ENCODE measurements at places on chromosomes 3 and 15.

DNA sequence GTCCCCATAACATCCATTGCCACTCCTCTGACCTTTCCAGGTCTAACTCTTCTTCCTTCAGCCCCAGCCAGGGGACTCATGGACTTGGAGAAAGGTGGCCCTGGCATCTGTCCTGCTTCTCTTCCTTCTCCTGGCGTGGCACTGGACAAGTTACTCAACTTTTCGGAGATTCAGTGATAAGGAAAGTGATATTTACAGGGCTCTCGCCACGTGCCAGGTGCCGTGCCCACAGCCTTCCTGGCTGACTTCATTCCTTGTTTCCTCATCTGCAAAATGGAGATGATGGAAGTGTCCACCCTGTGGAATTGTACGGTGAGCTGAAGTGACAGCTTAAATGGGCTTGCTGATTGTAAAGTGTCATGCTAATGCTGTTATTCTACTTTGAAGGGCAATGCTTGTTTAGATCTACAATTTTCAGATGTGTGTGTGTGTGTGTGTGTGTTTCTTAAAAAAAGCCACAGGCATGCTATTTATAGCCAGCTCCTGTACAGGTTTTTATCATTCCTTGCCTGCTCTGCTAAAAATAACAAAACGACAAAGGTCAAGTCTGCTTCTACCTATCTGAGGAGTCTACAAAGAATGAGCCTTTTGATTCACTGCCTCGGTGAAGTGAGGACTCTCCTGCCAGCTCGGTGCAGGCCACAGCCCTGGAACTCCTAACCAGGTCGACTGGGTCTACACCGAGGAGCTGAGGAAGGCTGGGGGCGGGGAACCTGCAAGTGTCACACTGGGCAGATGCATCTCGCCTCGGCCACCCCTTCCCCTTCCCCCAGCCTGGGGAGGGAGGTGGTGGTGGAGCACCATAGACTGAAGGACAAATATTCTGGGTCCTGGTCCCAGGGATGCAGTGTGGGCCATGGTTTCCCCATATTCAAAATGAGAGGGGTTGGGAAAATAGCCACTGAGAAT, 11.4 kb upstream of the ATP2B2 start:
- DNase-seq, result no peak

DNA sequence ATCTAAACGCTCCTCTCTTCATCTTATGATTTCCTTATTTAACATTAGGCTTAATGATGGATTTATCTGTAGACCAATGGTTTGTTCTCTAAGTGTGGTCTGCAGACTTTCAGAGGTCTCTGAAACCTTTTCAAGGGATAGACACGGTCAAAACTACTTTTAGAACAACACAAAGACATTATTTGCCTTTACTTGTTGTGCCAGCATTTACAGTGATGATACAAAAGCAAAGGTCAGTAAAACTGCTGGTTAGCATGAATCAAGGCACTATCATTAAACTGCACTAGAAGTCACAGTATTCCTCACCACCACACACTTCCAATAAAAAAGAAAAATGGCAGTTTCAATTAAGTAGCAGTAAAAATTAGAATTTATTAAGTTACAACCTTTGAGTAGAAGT, 24.4 kb upstream of the IGDCC4 start:
- DNase-seq, result no peak

DNA sequence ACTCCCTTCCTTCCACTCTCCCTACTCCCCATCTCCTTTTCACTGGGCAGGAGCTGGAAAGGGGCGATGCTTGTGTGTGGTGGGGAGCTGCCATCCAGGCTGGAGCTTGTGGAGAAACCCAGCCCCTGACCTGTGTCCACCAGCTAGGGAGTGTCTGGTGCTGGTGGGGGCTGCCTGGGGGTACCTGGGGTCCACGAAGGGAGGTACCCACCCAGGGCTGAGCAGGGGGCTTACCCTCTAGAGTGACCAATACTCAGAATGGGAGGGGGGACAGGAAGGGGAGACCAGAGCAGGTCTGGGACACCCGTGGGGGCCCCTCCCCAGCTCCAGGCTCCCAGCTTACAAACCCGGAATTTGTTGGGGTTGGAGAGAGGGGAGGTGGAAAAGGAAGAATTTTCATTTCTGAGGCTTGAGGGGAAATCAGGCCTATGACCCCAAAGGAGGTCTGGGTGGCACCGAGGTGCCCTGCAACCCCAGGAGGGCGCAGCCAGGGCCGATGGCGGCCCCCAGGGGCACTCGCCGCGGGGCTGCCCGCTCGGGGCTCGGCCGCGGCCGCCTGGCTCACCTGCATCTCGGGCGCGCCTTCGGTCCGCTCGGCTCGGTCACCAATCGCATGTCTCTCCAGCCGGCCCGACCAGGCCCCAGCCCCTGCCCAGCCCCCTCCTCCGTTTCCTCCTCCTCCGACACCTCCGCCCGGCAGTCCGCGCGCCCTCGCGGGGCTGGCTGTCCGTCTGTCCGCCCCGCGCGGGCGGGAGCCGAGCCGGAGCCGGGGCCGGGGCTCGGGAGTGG, 773 bp downstream of the LINGO1 start:
- no peak for DNase-seq

DNA sequence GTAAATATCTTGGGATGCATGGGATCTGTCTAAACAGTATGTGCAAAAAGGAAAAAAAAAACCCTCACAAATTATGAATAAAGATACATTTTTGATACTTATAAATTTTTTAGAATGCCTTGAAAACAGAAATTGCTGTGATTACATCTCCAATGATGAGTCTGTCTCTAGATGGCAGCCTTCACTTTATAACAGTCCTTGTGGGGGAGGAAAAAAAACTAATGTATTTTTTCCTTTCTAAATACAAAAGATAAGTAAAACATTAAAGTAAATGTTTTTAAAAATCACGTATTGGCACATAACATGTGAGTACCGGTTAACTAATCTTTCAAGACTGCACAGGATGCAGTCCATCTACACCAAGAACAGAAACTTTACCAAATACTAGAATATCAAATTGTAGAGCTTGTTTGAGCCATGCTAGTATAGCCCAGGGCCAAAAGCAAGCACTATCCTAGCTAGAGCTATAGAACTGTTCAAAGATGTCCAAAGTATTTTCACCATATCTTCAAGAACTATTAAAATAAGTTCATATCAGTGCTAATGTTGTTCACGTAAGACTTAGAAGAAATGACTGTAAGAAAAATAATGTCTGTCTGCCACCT, 206.4 kb downstream of the STAG1 start:
- DNase-seq, result no peak

- DNase-seq, result no peak
These were observed 22.3 kb upstream of the C2CD4B start for GRCh38 chr15:62187425-62187824.

GRCh38 chr15:31434588-31435260, 108.1 kb downstream of the KLF13 start:
- peak; percentile 79 for DNase-seq

GRCh38 chr3:33278163-33278562, 921 bp downstream of the FBXL2 start:
- DNase-seq, result no peak

- no peak for DNase-seq
These were observed 24.3 kb upstream of the KPNA1 start for GRCh38 chr3:122538956-122539490.

- DNase-seq, result no peak
These were observed 146.9 kb upstream of the SEMA6D start for GRCh38 chr15:47570451-47570850.

DNA sequence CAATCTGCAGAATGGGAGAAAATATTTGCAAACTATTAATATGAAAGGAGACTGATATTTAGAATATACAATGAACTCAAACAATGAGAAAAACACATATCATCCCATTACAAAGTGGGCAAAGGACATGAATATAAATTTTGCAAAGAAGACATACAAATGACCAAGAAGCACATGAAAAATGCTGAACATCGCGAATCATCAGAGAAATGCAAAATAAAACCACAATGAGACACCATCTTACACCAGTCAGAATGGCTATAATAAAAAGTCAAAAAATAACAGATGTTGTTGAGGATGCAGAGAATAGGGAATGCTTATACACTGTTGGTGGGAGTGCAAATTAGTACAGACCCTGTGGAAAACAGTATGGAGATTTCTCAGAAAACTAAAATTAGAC, 83.6 kb downstream of the RAP2B start:
- DNase-seq, result no peak

GRCh38 chr3:18071833-18072232, 329.4 kb upstream of the TBC1D5 start:
- no peak for DNase-seq

DNA sequence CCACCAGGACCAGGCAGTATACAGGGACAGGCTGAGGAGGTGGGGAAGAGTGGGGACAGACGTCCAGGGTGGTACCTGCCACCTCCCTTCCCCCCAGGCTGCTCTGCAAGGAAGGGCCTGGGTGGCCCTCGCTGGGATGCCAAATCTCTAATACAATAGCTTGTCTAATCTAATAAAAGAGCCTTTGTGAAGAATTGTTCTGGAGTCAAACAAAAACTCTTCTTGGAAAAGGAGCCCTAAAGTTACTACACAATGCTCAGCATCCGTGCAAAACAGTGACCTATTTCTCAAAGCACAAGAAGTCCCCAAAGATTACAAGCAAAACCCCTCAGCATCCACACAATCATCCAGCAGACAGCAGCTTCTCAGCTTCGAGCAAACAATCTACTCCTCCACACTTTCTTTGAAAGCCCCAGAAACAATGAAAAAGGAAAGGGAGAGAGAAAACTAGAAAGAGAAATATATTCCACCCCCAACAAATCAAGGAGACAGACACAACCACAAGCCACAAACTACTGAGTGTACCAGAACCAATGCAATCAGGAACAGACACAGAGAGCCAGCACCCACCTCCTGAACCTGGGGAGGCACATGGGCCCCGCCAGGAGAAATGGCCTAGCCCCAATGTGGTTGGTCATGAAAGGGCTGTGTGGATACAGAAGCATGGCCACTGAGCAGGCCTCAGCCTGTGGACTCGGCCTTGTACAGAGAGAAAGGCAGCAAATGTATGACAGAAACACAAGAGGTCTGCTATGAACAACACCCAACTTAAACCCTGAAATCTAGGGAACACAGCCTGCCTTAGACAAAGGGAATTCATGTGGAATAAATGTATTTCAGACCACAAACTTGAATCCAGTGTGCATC, 177.1 kb upstream of the CHRNA7 start:
- DNase-seq, result no peak

GRCh38 chr3:177823701-177824189, 626.5 kb upstream of the TBL1XR1 start:
- no peak for DNase-seq

- no peak for DNase-seq
These were observed 390.6 kb upstream of the CFAP20DC start for GRCh38 chr3:59440285-59441028.

- DNase-seq, result no peak
These were observed 32.2 kb downstream of the SLC41A3 start for GRCh38 chr3:126051741-126052140.

- DNase-seq, result no peak
These were observed 688 bp downstream of the XPC start for GRCh38 chr3:14177580-14178246.

DNA sequence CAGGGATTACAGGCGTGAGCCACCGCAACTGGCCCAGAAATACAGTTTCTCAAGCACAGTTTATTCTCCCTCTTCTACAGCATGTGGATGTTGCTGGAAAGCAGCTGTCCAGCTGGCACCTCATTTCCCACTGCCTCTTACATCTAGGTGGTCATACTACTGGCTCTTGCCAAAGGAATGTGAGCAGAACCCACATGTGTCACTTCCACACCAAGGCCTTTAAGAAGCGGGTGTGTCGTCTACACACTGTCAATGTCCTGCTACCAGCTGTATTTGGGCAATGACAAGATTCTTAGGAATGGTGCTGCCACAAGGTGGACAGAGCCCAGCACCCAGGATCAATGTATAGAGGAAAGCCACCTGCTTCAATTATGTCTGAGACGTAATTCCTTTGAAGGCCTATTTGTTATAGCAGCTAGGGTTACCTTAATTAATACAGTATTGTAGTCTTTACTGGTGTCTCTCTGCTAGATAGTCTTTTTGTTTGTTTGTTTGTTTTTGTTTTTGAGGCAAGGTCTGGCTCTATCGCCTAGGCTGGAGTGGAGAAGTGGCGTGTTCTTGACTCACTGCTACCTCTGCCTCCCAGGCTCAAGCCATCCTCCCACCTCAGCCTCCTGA, 15.1 kb upstream of the RAB7A start:
- DNase-seq, result no peak

DNA sequence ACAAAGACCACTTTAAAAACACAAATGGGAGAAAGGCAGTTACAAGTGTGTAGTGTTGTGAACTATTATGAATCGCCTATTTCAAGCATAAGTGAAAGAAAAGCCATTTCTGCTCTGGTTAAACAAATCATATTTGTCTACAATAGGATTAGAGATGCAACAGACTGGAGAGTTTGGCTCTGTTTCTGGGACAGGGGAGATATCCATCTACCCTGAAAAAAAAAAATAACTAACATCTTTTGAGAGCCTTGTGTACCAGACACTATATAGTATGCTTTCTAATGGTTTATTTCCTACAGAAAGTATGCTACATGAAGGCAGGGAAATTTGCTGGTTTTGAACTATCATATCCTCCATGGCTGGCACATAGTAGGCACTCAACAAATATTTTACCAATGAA, 106.7 kb upstream of the FHIT start:
- no peak for DNase-seq

DNA sequence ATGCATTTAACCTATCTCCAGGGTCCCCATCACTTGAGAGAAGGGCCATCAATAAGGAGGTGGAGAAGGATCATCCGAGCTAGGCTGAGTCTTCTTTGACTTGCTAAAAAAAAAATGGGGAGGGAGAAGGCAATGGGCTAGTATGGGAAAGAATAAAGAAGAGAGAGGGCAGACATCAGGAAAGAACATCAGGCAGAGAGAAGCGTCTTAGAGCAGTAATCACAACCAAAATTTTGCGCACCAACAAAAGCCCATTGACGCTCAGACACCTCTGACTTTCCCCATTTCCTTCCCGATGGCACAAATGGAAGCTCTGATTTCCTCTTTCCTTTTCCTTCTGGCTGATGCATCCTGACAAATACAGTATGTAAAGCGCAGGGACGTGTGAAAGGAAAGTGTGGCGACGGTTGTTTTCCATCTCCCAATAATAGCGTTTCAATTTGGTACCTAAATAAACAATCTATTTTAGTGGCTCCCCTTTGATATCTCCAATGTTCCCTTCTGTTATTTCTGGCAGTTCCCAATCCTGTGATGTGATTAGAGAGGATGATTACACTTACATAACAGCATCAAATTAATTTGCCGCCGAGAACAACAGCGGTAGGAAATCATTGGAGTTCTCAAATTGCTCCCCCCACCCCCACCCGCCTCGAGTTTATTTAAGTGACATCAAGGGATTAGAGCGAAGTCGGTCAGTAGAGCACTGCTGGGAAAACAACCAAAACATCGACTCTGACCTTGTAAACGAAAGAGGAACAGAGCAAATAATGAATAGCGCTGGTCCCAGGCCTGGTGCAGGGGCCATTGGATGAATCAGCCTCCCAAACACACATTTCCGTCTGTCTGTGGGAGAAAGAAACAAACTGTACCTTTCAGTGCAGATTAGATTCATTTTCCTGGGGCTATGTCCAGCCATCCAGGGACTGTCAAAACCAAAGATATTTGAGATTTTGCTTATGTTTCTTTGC, 273.3 kb upstream of the ICE2 start:
- DNase-seq, result no peak

- no peak for DNase-seq
These were observed 9.6 kb downstream of the SLC6A6 start for GRCh38 chr3:14411988-14412387.

- DNase-seq, result no peak
These were observed 23.1 kb downstream of the SRPRB start for GRCh38 chr3:133828576-133829309.

GRCh38 chr3:53254509-53255422, 1.1 kb downstream of the TKT start:
- peak; percentile 84 for DNase-seq

Measured in GM13977 (cell line).